ENCODE measurements at places on chromosomes 3 and 15. TPM values are rescaled to one million over a fixed set of nuclear protein-coding genes. Genes with fewer than 3 reads are reported as not detected.

TRIM71 gene
- not detected for total RNA-seq

DNA sequence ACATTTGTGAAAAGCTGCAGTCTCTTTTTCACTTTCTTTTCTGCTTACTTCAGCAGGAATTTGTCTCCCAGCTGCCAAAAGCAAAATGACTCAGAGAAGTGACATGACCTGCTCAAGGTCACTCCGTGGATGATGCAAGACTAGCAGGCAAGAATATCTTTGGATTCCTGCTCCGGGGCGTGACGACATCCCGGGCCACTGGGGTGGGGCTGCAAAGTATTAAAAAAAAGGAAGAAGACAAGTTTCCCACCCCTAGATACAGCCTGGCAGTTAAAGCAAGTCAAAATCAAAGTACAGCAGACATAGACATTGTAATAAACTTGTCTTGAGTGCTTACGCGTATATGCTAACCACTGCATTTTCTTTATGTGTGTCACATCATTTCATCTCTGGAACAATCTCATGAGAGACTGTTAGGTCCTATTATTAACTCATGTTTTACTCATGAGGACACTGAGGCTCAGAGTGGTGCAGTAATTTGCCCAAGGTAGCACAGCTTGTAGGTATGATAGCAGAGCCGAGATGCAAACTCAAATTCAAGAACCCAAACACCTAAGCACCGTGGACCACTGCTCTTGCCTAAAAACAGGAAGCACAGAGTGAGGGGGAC, 485.2 kb upstream of the PROK2 start:
- peaks cover 5% of the 10 kb centered on the region for H3K4me1 ChIP-seq
- H3K27ac ChIP-seq: no peak overlapping the region
- DNase-seq: peak; percentile 33
- no peaks in the 10 kb centered on the region for H3K27me3 ChIP-seq
- H3K36me3 ChIP-seq: no peaks in the 10 kb centered on the region
- no peak overlapping the region for H3K4me3 ChIP-seq

KIF7 gene
- total RNA-seq: 13.3 TPM

DNA sequence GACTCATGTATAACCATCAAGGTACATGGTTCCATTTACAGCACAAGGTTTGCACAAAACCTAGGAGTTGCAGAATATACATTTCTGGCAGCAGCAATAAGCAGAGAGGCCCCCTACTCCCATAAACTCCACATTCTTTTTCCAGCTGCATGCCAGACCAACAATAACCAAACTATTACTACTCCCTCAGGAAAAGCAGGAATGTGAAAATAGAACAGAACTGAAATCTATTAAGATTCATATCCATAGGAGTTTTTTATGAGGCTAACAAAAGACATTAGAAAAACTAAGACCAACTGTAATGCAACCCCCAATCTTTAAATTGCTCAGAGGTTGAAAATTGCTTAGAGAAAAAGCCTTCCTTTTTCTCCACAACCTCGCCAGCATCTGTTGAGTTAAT, 27.6 kb upstream of the TOP2B start:
- H3K4me3 ChIP-seq: no peak overlapping the region
- H3K27ac ChIP-seq: no peak overlapping the region
- DNase-seq: no peak
- H3K36me3 ChIP-seq: no peaks in the 10 kb centered on the region
- H3K27me3 ChIP-seq: no peaks in the 10 kb centered on the region

DNA sequence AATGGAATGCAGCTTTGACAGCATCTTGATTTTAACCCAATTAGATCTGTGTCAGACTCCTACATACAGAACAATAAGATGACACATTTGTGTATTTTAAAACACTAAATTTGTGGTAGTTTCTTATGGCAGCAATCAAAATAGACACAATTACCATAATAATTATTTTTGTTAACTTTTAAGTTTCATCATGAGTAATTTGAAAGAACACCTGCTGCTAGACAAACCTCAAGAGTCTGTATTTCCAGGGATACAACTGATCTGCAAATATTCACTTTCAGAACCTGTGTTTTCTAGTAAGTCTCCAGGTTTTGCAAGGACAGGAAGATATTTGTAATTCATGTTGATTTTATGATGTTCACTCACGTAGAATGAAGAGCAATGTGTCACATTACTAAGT, 736.8 kb downstream of the DIPK2A start:
- no peak overlapping the region for H3K27ac ChIP-seq
- H3K27me3 ChIP-seq: no peaks in the 10 kb centered on the region
- H3K4me3 ChIP-seq: no peak overlapping the region
- H3K36me3 ChIP-seq: no peaks in the 10 kb centered on the region

CPN2 gene
- not detected for total RNA-seq

- no peak overlapping the region for H3K27ac ChIP-seq
- no peak for DNase-seq
- no peaks in the 10 kb centered on the region for H3K36me3 ChIP-seq
- H3K4me3 ChIP-seq: no peak overlapping the region
- no peaks in the 10 kb centered on the region for H3K27me3 ChIP-seq
- no peaks in the 10 kb centered on the region for H3K4me1 ChIP-seq
Observed at GRCh38 chr3:149494022-149494758, 19.7 kb downstream of the TM4SF4 start.

DNA sequence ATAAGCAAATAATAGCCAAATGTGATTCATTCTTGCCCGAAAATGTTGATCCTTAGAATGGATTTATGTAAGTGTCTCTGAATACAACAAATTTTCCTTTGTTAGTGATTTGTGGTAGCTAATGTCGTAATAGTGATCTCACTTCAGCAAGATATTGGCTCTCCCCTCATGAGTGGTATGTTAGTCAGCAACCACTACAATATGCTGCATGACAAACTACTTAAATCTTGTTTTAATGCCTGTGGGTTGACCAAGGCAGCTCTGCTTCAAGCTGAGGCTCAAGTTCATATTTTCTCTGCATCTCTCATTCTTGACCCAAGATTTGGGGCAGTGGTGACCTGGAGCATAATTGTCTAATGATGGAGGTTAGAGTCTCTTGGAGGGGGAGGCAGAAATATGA, 49.8 kb upstream of the GALNT15 start:
- DNase-seq: no peak
- no peaks in the 10 kb centered on the region for H3K36me3 ChIP-seq
- H3K27me3 ChIP-seq: no peaks in the 10 kb centered on the region
- H3K4me3 ChIP-seq: no peak overlapping the region
- H3K4me1 ChIP-seq: peaks cover 6% of the 10 kb centered on the region
- no peak overlapping the region for H3K27ac ChIP-seq

- no peaks in the 10 kb centered on the region for H3K27me3 ChIP-seq
- H3K4me1 ChIP-seq: peaks cover 28% of the 10 kb centered on the region
- H3K27ac ChIP-seq: peak overlapping the region; percentile 54
- peak; percentile 72 for DNase-seq
- H3K36me3 ChIP-seq: no peaks in the 10 kb centered on the region
- no peak overlapping the region for H3K4me3 ChIP-seq
Observed at GRCh38 chr15:67945951-67946700, 106.3 kb upstream of the RNU6-1 start.

CYP1A1 gene
- total RNA-seq: 0.33 TPM

DNA sequence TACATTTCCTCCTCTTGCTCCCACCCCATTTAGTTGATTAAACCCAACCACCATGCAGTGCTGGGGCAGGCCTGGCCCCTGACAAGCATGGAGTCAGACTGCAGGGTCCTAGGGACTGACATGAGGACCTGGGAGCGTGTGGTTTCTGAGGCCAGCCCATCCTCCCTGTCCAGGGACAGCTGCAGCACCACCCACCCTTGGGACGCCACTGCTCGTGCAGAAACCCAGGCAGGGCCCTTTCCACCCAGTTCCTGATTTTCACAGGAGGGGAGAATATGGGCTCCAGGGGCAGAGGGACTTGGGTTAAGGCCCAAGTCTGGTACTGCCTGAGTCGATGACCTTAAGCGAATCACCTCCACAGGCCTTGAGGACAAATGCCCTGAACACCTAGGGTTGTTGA, 23.7 kb downstream of the PLXND1 start:
- no peaks in the 10 kb centered on the region for H3K27me3 ChIP-seq
- H3K4me1 ChIP-seq: peaks cover 9% of the 10 kb centered on the region
- no peak overlapping the region for H3K27ac ChIP-seq
- DNase-seq: no peak
- no peak overlapping the region for H3K4me3 ChIP-seq

DNA sequence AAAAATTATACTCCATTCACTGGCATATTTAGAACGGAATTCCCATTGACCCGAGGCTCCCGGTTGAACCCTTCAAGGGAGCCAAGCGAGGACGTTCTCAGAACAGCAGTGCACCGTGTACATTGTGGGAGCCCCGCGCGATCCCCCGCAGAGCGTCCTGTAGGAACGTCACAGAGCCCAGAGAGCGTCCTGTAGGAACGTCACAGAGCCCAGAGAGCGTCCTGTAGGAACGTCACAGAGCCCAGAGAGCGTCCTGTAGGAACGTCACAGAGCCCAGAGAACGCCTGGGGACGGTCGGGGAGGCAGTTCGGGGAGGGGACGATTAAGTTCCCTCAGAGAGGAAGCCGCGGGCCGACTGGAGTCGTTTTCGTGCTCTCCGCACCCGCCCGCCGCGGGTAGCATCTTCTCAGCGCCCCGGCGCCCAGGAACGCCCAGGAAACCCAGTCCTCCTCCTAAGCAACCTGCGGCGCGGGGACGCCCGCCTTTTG, 506 bp upstream of the ATP1B3 start:
- peak overlapping the region; percentile 92 for H3K4me3 ChIP-seq
- no peak for DNase-seq
- no peak overlapping the region for H3K27ac ChIP-seq
- peaks cover 20% of the 10 kb centered on the region for H3K4me1 ChIP-seq
- H3K36me3 ChIP-seq: no peaks in the 10 kb centered on the region

SLC38A3 gene
- 0.33 TPM for total RNA-seq

GRCh38 chr3:64143409-64144130, 81.7 kb downstream of the PRICKLE2 start:
- no peak overlapping the region for H3K27ac ChIP-seq
- H3K4me3 ChIP-seq: no peak overlapping the region
- no peaks in the 10 kb centered on the region for H3K36me3 ChIP-seq
- peak; percentile 50 for DNase-seq

DNA sequence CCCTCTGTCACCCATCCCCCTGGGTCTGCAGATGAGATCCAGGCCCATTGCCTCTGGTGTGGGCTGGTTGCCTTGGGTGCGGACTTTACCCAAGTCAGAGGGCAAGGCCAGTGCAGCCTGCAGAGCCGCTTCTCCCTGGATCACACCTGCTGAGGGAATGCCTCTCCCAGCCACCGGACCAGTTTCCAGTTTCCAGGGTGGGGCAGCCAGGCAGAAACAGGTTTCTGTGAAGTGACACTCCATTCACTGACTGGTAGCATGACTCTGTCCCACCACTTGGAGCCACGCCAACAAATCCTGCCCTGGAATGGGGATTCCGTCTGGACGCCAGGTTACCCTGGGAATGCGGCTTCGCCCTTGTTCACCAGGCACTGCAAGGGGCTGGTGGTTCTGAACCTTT, 30.0 kb downstream of the PAQR5 start:
- H3K4me1 ChIP-seq: peaks cover 14% of the 10 kb centered on the region
- H3K27ac ChIP-seq: peak overlapping the region; percentile 55
- no peak overlapping the region for H3K4me3 ChIP-seq
- no peaks in the 10 kb centered on the region for H3K27me3 ChIP-seq

DNA sequence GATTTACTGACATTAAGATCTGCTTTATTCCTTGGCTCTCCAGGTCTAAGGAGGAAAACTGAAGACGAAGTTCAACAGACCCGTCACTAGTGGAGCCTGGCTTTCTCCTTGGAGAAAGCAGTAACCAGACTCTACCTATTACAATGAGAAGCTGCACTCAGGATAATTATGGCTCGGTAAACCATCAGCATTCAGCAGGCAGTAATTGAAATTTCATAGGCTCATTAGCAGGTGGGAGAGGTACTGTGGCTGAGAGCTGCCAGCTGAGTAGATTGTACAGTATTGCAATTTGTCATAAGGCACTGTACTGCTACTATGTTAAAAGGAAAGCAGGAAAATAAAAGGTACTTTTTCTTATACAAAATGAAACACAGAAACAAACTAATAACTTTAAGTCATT, 51.2 kb downstream of the CHAC1 start:
- no peak overlapping the region for H3K27ac ChIP-seq
- H3K4me3 ChIP-seq: no peak overlapping the region
- no peaks in the 10 kb centered on the region for H3K27me3 ChIP-seq
- peaks cover 7% of the 10 kb centered on the region for H3K36me3 ChIP-seq
- no peak for DNase-seq
- H3K4me1 ChIP-seq: peaks cover 8% of the 10 kb centered on the region

GRCh38 chr3:71080517-71081083, 502.9 kb downstream of the FOXP1 start:
- H3K27me3 ChIP-seq: no peaks in the 10 kb centered on the region
- no peaks in the 10 kb centered on the region for H3K36me3 ChIP-seq

CCDC191 gene
- 11.0 TPM for total RNA-seq

DNA sequence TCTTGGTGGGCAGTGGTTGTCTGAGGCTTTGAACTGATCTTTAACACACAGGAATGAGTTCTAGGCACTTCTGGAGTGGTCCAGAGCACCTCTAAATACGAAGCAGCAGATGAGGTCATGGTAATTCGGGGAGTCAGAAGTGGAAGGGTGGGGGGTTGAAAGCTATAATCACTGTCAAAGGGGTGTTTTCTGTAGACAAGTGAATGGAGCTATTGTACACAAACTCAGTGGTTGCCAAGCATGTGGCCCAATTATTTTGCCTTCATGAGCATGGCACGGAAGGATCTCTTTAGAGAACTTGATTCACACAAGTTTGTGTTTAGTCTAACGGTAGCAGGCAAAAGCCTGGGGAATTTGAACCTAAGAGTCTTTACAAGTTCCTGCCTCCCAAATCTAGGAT, 6.3 kb downstream of the FRMD5 start:
- no peaks in the 10 kb centered on the region for H3K36me3 ChIP-seq
- DNase-seq: no peak
- H3K4me1 ChIP-seq: peaks cover 16% of the 10 kb centered on the region
- no peak overlapping the region for H3K27ac ChIP-seq

TNNC1 gene
- total RNA-seq: 8.3 TPM

DNA sequence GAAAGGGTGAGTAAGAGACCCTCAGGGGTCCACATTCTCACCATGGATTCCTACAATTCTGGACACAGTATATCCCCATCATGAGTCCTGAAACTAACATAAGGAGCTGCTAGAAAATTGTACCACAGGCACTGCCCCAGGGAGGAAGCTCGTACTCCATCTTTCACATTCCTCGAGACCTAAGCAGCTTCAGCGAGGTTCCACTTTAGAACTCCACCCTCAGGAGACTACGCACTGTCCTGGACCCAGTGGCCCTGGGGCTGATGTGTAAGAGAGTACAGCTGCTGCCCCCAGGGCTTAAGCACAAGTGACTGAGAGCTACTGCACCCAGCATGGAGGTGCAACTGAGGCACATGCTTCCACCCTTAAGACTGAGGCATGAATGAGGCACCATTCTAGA, 352.5 kb downstream of the ZNF385D start:
- DNase-seq: no peak
- H3K27me3 ChIP-seq: no peaks in the 10 kb centered on the region
- no peak overlapping the region for H3K27ac ChIP-seq
- no peak overlapping the region for H3K4me3 ChIP-seq

DNA sequence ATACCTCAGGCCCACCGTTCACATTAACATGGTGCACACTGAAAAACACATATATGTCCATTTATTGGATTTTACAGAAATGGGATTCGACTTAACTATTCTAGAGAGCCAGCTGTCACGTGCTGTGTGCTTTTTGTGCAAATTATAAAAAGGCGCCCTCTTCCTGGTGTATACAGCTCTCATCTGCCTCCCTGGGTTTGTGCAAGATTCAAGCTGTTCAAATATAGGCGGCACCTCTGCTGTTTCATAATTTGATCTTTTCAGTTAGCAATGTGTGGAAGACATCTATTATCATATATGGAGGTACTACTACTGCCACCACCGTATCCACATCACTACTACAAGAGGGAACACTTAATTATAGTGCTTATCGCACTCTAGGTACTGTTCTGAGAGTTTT, 187.6 kb downstream of the EBLN2 start:
- H3K27me3 ChIP-seq: no peaks in the 10 kb centered on the region
- H3K27ac ChIP-seq: no peak overlapping the region
- no peak overlapping the region for H3K4me3 ChIP-seq
- no peaks in the 10 kb centered on the region for H3K36me3 ChIP-seq

TYRO3 gene
- total RNA-seq: 30.8 TPM
